ENCODE measurements at places on chromosomes 2 and 18.

- H3K36me3 ChIP-seq = no peaks in the 10 kb centered on the region
- H3K27me3 ChIP-seq = peaks cover 54% of the 10 kb centered on the region
- no peaks in the 10 kb centered on the region for H3K4me1 ChIP-seq
- H3K4me3 ChIP-seq = no peak overlapping the region
Observed at GRCh38 chr2:11656671-11657101, 13.3 kb downstream of the NTSR2 start.

- DNase-seq = no peak
- no peak overlapping the region for H3K27ac ChIP-seq
- no peaks in the 10 kb centered on the region for H3K27me3 ChIP-seq
- H3K4me1 ChIP-seq = peaks cover 21% of the 10 kb centered on the region
Observed at GRCh38 chr2:152693033-152693432, 24.2 kb downstream of the PRPF40A start.

GRCh38 chr18:48896875-48897511 lies 53.8 kb downstream of the SMAD7 start:
- no peaks in the 10 kb centered on the region for H3K27me3 ChIP-seq
- H3K36me3 ChIP-seq = no peaks in the 10 kb centered on the region
- peaks cover 7% of the 10 kb centered on the region for H3K4me1 ChIP-seq
- no peak overlapping the region for H3K4me3 ChIP-seq
- peak; percentile 58 for DNase-seq

DNA sequence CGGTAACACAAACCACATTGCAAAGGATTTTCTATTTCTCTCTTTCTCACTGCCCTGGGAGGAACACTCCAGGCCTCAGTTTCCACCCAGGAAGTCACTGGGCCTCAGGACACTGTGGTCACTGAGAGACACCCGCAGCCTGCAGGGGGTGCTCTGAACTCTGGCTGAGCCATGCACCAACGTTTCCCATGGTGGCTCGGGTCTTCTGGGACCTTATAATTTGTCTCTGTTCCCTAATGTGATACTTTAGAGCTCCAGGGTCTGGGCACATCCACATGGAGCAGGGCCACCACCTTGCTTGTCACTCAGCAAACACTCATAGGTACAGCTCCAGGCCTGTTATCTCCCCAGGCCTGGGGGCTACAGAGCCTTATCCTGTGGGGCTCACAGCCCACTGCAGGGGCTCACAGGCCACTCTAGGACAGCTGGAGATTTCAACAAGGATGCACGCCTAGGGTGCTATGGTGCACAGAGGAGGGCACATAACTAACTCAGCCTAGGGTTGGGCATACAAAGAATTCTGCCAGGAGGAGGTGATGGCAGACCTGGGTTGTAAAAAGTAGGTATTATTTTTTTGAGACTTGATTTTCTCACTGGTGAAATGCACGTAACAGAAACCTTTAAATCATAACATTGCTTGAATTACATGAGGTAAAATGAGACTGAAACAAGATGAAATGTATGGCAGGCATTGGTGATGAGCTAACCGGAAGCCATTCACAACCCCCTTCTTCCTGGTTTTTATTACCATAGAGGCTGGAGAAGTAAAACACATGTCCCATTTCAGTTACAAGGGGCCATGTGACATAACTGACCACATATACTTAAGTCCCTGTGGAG lies 3.0 kb upstream of the HS1BP3 start:
- no peak overlapping the region for H3K27ac ChIP-seq
- H3K27me3 ChIP-seq = peaks cover 30% of the 10 kb centered on the region
- H3K36me3 ChIP-seq = no peaks in the 10 kb centered on the region
